ENCODE measurements at places on chromosomes 11 and 22.

- DNase-seq = peak; percentile 70
These were observed 740.8 kb downstream of the DLG2 start for GRCh38 chr11:84886344-84886743.

DNA sequence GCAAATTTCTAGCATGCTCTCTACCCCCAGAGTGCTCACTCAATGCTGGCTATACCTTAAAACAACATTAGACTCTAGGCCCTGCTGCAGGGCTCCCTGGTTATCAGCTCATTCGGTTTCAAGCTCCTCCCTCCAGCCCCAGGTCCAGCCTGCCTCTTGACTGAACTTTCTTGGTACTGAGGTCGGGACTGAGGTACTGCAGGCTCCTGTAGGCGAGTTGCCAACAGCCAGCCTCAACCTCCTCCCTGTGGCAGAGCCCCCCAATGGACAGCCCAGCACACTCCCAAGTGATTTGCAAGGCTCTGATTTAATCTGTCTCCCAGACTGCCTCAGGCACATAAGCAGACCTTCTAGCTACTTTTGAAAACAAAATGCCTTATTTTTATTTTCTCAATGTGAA lies 73.6 kb upstream of the EIF3M start:
- DNase-seq = no peak

DNA sequence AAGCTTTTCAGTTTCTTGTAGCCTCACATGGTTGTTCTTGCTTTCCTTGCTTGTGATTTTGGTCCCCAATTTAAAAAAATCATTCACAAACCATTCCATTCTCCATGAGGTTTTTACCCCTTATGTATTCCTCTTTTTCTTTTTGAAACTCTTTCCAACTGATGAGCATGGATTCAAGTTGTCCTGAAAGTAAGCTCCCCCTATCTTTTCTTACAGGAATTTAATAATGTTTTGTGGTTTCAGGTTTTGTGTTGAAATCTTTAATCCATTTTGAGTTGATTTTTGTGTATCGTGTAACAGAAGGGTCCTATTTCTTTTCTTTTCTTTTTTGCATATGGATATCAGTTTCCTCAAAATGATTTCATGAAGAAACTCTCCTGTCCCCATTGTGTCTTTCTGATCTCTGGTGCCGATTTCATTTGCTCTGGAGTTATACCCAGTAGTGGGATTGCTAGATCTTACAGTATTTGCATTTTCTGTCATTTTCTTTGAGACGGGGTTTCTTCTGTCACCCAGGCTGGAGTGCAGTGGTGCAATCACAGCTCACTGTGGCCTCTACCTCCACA lies 58.5 kb downstream of the LRRC74B start:
- no peak for DNase-seq

GRCh38 chr22:27407369-27407985 lies 394.1 kb downstream of the MN1 start:
- DNase-seq = peak; percentile 75

Data from astrocyte of the hippocampus (primary cell).